Left cardiac atrium (tissue), 4 donors: ENCODE measurements at places on chromosomes 1 and 21.

DNA sequence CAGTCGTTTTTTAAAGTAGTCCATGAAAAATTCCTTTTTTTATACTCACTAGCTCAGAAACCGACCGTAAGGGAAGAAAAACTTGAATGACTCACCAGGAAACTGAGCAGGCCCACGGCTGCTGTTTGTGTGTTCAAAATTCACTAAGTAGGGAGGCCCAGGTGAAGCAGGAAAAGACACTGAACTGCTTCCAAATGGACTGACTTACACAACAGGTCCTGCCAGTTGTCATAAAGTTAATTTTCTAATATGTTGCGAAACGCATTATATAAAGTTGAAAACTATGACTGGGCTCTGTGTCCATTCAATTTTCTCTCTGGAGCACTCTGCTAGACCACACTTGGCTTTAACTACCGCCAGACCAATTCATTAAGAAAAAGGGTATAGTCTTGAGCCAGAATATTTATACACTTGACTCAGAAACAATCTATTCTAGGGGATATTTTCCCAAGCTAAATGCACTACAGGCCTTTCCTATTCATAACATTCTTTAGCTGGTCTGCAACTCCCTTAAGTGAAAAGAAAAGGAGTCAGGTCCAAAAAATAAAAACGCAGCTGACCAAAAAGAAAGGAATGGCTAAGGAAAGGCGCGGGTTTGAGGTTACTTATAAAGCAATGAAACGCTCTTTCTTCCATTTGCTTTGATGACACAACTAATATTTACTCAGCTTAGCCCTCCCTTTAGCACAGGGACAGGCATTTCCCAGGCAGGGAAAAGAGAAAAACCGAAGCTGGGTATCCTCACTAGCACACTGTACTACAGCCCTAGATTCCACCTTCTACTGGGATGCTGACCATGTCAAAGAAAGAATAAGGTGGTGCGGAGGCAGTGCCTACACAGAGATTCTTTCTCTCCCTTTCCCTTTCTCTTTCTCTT is 306.3 kb upstream of the ESRRG start:
- DNase-seq, result no peak

- no peak for DNase-seq
Measured at GRCh38 chr1:18632218-18632588, 1.6 kb downstream of the PAX7 start.

GRCh38 chr1:29698033-29698432 is 461.7 kb downstream of the PTPRU start:
- no peak for DNase-seq

- DNase-seq, result no peak
Measured at GRCh38 chr1:36872126-36872754, 162.1 kb downstream of the GRIK3 start.

GRCh38 chr1:199804526-199804925 is 223.0 kb upstream of the NR5A2 start:
- DNase-seq, result no peak

GRCh38 chr1:67214420-67215174 is 48.3 kb downstream of the IL23R start:
- DNase-seq, result no peak

GRCh38 chr21:38989379-38989744 is 183.6 kb downstream of the ETS2 start:
- DNase-seq, result no peak

DNA sequence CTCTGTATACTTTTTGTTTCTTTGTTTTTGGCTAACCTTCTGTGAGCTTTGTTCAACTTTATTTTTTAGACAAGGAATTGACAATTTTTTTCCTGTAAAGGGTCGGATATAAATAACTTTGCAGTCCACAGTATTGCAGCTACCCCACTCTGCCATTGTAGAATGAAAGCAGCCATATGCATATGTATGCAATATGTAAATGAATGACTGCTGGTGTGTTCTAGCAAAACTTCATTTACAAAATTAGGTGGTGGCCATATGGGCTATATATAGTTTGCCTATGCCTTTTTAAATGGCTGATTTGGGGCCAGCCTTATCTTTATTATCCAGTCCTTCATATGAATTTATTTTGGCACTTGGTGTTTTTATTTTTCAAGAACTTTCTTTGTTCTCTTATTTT is 18.0 kb upstream of the SNRPE start:
- DNase-seq, result no peak

DNA sequence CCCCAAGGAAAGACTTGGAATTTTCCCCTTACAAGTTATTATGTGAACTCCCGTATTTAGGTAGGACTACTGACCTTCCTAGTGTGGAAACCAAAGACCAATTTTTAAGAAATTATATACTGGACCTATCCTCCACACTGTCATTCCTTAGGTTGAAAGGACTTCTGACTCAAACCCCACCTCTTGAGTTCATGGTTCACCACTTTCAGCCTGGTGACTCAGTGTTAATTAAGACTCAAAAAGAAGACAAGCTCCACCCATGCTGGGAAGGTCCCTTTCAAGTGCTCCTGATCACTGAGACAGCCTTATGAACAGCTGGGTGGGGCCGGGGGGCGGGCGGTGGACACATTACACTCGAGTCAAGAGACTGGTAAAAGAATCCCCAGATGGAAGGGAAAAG is 113.2 kb downstream of the LRRC53 start:
- DNase-seq, result no peak

- no peak for DNase-seq
Measured at GRCh38 chr1:21614419-21615115, 54.6 kb downstream of the RAP1GAP start.

- no peak for DNase-seq
Measured at GRCh38 chr21:32112195-32112594, 166.7 kb downstream of the MIS18A start.

DNA sequence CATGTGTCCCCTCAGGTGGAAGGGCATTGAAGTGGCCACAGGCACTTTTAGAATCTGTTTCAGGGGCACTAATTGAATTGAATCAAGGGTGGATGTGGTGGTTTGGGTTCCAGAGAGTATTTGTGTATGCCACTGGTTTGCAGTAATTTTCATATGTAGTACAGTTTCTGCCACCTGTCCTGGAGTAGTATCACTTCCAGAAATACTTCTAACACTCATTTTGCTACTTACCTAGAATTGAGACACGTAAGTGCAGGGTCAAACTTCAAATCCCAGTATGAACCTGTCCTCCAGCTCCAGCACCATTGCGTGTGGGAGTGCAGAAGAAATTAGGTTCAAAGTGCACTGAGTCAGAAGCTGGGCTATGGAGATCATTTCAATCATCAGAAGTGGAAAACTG is 26.8 kb downstream of the RSPH1 start:
- DNase-seq, result no peak

DNA sequence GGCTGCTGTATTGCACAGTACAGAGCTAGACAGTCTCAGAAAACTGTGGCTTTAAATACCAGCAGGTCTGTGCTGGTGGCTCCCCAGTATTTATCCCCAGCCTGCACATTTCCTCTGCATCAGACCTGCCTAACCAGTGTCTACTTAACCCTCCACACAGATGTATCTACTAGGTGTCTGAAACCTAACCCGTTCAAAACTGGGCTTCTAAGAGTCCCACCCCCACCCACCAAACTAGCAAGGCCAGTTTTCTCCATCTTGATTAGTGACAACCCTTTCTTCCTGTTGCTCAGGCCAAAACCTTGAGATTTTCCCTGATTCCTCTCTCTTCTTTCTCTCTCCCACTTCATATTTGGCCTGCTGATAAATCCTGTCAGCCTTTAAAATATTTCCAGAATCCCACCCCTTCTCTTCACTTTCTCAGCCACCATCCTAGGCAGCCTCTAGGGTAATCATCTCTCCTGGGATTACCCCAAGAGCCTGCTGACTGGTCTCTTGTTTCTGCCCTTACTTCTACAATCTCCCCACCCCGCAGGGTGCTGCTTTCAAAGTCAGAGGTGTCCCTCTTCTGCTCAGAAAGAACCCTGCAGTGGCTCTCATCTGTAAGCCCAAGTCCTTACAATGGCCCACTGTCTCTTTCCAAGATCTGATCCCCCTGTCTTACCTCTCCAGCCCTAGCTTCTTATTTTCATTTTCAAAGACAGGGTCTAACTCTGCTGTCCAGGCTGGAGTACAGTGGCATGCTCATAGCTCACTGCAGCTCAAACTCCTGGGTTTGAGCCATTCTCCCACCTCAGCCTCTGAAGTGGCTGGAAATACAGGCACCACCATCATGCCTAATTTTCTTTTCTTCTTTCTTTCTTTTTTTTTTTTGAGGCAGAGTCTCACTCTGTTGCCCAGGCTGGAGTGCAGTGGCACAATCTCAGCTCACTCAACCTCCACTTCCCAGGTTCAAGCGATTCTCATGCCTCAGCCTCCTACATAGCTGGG is 45.2 kb downstream of the H3-3A start:
- DNase-seq, result no peak

DNA sequence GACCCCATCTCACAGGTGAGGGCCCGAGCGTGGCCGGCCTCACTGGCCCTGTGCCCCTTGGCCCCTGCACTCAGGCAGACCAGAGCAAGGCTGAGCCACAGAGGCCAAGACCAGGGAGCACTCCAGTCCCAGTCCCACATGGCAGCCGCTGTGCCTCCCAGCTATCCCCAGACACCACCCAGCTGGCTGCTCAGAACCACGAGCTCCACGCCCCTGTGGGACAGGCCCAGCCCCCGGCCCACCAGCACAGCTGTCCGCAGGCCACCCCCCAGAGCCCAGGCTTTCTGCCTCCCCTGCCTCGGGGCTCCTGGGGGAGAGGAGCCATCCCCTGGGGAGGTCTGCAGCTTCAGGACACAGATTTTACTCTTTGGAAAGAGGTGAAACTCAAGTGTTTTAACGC is 9.1 kb upstream of the C1QTNF12 start:
- DNase-seq, result no peak

GRCh38 chr1:5746611-5747425 is 245.4 kb downstream of the NPHP4 start:
- no peak for DNase-seq

DNA sequence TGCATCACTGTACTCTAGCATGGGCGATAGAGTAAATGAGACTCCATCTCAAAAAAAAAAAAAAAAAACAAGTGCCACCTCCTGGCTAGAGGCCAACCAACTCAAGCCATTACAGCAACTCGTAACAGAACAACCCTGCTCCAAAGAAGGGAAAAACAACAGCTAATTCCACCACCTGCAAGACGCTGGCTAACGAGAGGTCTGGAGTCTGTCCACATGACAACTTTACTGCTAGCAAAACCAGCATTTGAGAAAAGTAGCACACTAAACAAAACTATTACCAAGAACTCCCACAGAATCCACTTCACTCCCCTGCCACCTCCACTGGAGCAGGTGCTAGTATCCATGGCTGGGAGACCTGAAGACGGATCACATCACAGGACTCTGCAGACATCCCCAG is 24.1 kb upstream of the EGLN1 start:
- no peak for DNase-seq

DNA sequence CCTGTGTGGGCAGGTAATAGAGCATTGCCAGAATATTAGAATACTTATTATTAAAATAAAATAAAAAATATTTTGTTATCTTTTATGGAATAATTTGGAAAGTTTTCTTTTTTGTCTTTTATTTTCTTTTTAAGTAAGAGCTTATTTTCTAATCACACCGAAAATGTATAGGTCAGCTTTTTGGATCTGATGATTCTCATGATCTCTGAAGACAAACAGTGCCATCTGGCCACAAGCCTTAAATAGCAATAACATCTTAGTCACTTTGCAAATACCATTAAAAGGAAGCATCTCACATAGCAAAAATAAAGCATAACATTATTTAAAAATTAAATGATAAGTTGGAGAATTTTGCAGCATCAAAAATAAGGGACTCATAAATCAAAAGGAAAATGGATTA is 213.8 kb downstream of the PLA2G4A start:
- no peak for DNase-seq

- DNase-seq, result no peak
Measured at GRCh38 chr1:30649321-30649991, 73.9 kb downstream of the MATN1 start.

DNA sequence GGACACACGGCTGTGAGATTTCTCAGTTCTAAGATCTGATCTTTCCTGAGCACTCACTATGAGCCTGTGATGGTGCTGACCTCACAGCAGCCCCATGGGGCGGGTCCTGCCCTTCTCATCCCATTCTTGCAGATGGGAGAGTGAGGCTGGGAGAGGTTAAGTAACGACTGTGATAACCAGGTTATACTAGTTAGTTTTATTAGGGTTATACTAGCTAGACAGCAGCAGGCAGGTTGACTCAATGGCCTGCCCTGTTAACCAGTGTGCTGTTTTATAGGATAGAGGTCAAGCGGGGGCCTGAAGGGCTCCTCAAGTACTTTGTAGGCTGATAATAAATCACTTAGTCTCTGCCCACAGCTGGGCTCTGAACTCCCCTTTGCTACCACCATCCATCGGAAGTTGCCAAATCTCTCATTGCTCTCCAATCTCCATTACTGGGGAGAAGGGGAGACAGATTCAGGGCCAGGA is 4.8 kb downstream of the CNTN2 start:
- DNase-seq, result no peak

GRCh38 chr1:165851034-165851658 is 23.7 kb downstream of the UCK2 start:
- DNase-seq, result no peak

DNA sequence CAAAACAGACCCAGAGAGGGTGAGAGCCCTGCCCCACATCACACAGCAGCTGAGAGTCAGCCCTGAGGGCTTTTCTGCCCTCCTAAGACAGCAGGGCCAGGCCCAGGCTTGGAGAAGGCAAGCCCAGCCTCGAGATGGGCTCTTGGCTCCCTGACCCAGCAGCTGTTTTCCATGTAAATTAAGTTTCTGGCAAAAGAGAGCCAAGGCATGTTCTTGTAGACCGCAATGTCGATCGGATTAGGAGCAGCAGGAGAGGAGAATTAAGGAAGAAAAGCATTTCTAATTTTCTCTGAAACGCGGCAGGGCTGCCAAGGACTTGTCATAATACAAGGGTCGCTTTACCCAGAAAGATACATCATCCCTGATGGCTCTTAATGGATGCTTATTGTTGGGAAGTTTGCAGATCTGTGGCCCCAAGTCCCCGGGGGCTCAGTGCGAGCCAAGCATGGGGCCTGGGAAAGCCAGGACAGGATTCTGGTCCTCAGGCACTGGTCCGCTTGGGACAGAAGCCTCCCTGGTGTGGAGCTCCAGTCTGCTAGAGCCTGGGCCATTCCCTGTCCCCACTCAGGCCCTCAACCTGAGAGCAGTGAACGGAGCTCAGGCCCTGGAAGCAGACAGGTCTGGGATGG is 62.8 kb downstream of the DMRTB1 start:
- no peak for DNase-seq

GRCh38 chr1:55071477-55071876 is 32.1 kb downstream of the PCSK9 start:
- DNase-seq, result no peak

DNA sequence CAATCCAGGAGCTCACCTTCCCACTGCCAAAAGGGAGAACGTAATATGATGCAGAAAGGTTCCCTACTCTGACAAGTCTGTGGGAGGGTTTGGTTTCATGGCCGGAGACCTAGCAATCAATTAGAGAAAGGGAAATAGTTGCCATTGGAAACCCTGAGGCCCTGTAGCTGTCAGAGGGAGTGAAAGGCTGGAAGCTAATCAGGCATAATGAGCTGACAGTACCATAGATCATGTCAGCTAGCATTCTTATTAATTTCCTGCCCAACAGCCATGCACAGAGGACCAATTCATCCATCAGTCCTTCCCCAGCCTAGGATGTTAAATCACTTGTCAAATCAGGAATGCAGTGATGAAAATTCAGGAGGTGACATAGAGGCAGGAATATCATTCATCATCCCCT is 527.3 kb downstream of the PLPP3 start:
- DNase-seq, result no peak
